Thoracic aorta (tissue), 2 donors: ENCODE measurements at places on chromosomes 2 and 18.

- H3K4me3 ChIP-seq, result no peak overlapping the region
- no peaks in the 10 kb centered on the region for H3K27me3 ChIP-seq
- H3K36me3 ChIP-seq, result no peaks in the 10 kb centered on the region
- no peak overlapping the region for H3K27ac ChIP-seq
Measured at GRCh38 chr18:66193938-66194337, 410.0 kb downstream of the CDH19 start.

DNA sequence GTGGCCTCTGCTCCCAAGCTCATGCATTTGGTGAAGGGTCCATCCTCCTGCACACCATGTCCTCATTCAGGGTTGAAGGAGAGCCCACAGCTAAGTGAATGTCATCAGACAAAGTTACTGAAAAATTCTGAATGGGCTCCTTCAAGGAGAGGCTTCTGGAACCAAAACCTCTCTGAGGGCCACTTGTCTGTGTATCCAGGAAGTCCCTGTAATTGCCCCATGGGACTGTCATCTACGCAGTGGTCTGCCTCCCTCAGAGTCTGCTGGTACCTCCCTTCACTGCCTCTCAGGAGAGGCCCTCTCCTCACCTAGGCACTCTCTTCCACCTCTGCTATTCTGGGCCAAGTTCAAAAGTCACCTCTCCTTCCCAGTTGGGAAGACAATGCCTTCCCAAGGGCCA is 68.0 kb downstream of the SLC4A5 start:
- no peak overlapping the region for H3K27ac ChIP-seq
- H3K27me3 ChIP-seq, result no peaks in the 10 kb centered on the region
- DNase-seq, result no peak
- H3K36me3 ChIP-seq, result no peaks in the 10 kb centered on the region
- no peak overlapping the region for H3K4me3 ChIP-seq

GRCh38 chr2:85319796-85320195 is 8.0 kb downstream of the TGOLN2 start:
- no peak overlapping the region for H3K4me3 ChIP-seq
- H3K27me3 ChIP-seq, result no peaks in the 10 kb centered on the region
- no peak overlapping the region for H3K27ac ChIP-seq
- H3K36me3 ChIP-seq, result peaks cover 50% of the 10 kb centered on the region

DNA sequence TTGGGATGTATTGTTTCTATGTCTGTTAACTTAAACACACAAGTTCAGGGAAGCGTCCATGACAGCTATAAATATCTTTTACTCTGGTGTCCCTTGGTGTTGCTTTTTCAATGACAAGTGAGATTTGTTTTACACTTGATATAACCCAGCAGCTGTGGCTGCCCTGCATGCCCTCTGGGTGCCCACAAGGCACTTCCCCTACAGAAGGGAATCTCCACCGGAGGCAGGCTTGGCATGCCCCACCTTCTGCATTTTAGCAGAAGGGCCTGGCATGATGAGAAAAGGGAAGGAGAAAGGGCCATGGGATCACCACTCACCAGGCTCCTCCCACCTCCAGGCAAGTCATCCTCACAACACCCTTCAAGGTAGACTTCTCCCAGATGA is 68.7 kb downstream of the TMEM247 start:
- H3K4me1 ChIP-seq, result peaks cover 49% of the 10 kb centered on the region
- no peak for DNase-seq
- H3K27ac ChIP-seq, result peak overlapping the region; percentile 59
- peaks cover 6% of the 10 kb centered on the region for H3K36me3 ChIP-seq
- H3K4me3 ChIP-seq, result peak overlapping the region; percentile 4
- H3K27me3 ChIP-seq, result no peaks in the 10 kb centered on the region

DNA sequence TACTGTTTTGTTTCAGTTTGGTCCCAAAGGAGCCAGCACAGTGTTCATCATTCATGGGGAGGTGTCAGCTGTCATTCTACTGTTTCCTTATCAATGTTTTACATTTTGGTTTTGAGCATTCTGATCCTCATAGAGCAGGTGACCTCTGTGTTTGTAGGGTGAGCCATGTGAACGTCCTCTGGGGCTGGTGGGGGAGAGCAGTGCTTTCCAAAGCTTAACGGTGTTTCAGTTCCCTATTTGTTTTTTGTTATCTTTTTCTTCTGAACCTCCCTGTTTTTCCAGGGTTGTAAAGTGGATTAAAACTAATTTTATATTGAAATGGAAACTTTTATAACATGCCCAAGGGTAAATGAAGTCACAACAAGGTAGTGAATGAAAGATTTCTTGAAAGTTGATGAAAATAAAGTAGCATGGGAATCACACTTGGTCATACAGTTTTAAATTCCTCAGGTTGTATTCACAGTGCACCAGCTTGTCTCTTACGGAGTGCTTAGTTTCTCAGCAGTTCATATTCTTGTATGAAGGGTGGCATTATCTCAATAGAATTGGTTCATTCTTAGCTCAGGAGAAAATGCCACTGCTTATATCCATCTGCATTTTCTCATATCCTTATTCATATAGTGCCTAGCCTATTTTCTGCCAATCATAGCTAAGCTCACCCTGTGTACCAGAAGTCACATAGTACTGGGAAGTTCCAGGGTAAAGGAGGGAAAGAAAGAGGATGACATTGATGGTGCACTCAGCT is 54.5 kb downstream of the MAP4K4 start:
- no peak for DNase-seq
- peaks cover 52% of the 10 kb centered on the region for H3K4me1 ChIP-seq
- H3K36me3 ChIP-seq, result no peaks in the 10 kb centered on the region
- no peaks in the 10 kb centered on the region for H3K27me3 ChIP-seq
- H3K4me3 ChIP-seq, result no peak overlapping the region
- no peak overlapping the region for H3K27ac ChIP-seq

DNA sequence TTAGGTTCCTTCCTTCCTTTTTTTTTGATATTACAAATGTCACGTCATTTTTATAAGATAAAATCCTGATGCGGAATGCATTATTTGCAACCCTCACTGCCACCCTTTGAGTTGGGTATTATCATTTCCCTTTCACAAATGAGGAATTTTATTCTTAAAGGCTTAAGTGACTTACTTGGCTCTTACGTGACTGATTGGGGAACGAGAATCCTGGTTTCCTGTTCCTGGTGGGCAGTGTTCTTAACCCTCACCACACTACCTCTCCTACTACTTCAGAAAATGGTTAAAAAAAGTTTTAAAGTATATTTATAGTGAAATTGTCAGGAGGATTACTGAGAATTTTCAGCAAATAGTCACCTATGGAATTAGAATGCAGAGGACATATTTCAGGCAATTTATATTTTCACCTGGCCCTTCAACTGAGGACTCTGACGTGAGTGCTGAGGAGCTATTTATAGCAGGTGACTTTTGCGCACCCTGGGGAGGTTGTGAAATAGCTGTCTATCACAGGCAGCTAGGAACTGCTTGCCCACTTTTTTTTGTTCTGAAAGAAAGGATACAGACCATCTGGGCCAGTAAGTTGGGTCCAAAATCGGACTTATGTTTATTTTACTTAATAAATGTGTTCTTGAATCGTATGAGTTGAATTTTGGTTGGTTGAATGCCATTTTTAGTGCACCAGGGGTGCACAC is 18.7 kb upstream of the RASGRP3 start:
- peaks cover 14% of the 10 kb centered on the region for H3K4me1 ChIP-seq
- peak overlapping the region; percentile 52 for H3K27ac ChIP-seq
- no peaks in the 10 kb centered on the region for H3K36me3 ChIP-seq
- H3K4me3 ChIP-seq, result peak overlapping the region; percentile 1

GRCh38 chr18:77967791-77968190 is 718.1 kb downstream of the GALR1 start:
- no peak overlapping the region for H3K27ac ChIP-seq
- no peak for DNase-seq
- no peaks in the 10 kb centered on the region for H3K36me3 ChIP-seq
- H3K27me3 ChIP-seq, result no peaks in the 10 kb centered on the region
- no peaks in the 10 kb centered on the region for H3K4me1 ChIP-seq

DNA sequence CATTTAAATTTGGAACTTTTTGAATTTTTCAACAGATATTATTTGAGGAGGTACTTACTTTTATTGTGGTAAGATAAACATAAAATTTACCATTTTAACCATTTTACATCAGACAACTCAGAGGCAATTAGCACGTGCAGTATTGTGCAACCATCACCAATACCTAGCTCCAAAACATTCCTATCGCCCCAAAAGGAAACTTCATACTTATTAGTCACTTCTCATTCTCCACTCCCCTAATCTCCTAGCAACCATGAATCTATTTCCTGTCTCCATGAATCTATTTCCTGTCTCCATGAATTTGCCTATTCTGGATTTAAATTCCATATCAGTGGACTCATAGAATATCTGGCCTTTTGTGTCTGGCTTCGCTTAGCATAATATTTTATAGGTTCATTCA is 69.9 kb upstream of the FAM136A start:
- H3K4me1 ChIP-seq, result no peaks in the 10 kb centered on the region
- H3K36me3 ChIP-seq, result no peaks in the 10 kb centered on the region
- H3K27ac ChIP-seq, result no peak overlapping the region
- no peak overlapping the region for H3K4me3 ChIP-seq
- no peaks in the 10 kb centered on the region for H3K27me3 ChIP-seq
- no peak for DNase-seq

DNA sequence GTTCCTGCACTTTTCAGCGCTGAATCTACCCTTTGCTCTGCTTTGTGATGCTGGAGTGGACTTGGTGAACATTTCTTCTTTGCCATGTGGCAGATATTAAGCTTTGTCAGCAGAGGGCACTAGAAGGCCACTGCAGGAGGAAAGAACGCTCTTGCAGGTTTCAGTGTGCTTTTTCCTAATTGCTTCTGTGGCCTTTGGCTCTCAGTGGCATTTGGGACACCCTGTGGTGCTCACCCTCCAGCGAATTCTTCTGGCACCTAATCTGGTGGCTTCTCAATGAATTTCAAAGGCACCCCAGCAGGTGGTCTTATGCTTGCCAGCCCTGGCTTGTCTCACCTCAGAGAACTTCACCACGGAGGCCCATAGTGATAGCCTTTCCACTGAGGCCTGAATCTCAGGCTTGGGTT is 146.7 kb downstream of the MYO3B start:
- H3K36me3 ChIP-seq, result no peaks in the 10 kb centered on the region
- H3K27me3 ChIP-seq, result no peaks in the 10 kb centered on the region
- no peak for DNase-seq

- H3K4me3 ChIP-seq, result no peak overlapping the region
- no peak overlapping the region for H3K27ac ChIP-seq
- H3K4me1 ChIP-seq, result no peaks in the 10 kb centered on the region
- DNase-seq, result no peak
- no peaks in the 10 kb centered on the region for H3K36me3 ChIP-seq
Measured at GRCh38 chr2:47660168-47660567, 122.8 kb upstream of the MSH6 start.
